ENCODE measurements at places on chromosomes 4 and X.

DNA sequence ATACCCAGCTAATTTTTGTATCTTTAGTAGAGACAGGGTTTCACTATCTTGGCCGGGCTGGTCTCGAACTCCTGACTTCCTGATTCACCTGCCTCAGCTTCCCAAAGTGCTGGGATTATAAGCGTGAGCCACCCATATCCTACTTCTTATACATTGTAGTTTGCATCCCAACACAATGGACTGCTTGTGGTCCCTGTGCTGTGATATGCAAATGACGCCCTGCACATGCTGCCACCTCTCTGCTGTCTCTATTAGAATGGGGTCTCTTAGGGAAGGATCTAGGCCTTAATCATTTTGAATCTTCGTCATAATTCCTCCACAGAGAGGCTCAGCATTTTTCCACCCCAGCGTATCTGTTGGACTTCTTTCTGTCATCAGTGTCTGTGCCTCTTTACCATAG is 595.9 kb downstream of the ADGRL3 start:
- no peak for DNase-seq

DNA sequence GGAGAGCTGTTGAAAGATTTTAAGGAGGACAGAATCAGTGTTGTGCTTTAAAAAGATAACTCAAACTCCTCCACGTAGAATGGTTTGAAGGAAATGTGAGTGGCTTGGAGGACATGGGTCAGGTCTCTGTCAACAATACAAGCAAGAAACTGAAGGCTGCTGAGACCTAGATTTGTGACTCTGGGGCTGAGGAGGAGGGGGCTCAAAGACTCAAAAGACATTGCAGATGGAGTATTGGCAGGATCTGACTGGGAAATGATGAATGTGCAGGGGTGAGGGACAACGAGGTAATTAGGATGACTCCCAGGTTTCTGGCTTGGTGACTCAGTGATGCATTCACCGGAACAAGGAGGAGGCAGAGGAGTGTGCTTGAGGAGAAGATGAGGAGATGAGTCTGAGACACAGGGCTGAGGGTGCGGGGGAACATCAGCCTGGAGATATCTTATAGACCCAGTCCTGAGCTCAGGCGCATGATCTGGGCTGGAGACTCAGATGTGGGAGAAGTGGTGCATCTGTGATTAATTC is 3.3 kb upstream of the RPS4X start:
- no peak for DNase-seq

DNA sequence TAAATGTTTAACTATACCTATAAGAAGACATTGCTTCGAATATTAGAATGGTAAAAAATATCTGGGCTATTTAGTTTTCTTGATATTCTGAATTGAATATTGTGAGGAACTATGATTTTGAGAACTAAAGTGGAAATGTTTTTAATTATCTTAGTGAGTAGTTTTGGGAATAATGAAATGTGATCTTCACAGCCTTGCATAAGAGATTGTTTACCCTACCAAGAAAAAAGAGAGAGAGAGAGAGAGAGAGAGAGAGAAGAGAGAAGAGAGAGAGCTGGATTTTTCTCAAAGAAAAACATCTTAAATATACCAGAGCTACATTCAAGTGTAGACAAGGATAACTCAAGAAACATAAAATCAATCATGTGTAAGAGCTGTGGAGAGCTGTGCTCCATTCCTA is 148.7 kb upstream of the MAD2L1 start:
- no peak for DNase-seq

GRCh38 chr4:77127215-77127614 is 29.8 kb upstream of the CCNG2 start:
- DNase-seq, result no peak

- peak; percentile 70 for DNase-seq
Observed at GRCh38 chr4:38075370-38076152, 115.4 kb downstream of the PTTG2 start.

GRCh38 chr4:74033739-74034138 is 4.8 kb downstream of the CXCL3 start:
- DNase-seq, result no peak

DNA sequence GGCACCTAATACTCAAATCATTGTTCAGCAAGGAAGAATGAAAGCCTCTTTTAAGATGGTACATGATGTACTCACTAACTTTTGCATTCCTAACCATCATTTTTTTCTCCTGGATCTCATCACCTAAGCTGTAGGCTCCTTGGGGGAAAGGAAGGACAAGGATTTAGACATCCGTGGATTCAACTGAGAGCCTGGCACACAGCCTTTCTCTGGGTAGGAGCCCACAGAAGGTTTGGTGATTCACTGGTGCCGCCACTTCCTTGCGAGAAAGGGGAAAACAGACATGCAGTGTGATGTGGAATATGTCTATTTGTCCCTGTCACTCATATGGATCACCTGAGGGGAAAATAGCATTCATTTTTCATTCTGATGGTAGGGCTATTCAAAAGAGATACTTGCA is 147.3 kb downstream of the PCDH7 start:
- DNase-seq, result no peak

DNA sequence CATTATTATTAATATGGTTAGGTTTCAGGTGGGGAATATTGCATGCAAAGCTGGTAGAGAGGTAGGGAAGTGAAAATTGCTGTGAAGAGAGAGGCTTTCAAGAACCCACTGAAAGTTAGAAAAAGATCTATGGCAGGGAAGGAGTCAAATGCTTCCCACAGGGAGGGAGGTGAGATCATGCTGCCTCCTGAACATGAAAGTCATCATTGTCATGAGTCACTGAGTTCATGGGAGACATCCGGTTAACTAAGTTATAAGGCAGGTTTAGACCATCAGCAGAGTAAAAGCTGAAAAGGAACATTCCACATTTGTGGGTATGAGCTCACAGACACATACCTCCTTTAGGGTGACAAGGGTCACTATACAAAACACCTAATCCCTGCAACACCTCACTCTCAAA is 16.2 kb downstream of the GATB start:
- no peak for DNase-seq

DNA sequence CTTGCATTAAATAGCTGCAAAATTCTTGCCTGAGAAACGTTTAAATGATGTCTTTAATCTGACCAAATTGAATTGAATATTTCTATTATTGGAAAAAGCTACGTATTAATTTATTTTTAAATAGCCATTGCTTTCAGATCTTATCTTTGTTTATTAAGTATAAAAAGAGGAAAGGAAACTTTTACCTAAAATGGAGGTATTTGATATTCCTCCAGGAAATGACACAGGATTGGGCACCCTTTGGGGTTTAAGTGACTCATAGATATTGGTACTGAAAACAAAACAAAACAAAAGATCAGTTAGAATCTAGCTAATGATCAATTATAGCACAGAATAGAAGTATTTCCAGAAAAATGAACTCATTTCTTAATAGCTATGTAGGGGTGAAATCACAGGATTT is 34.1 kb downstream of the PLS3 start:
- no peak for DNase-seq

- DNase-seq, result no peak
Observed at GRCh38 chr4:154471526-154472331, 19.9 kb downstream of the DCHS2 start.

- no peak for DNase-seq
Observed at GRCh38 chr4:75142382-75142781, 209.5 kb downstream of the PARM1 start.

- no peak for DNase-seq
Observed at GRCh38 chrX:1502853-1503252, 34.1 kb downstream of the P2RY8 start.

DNA sequence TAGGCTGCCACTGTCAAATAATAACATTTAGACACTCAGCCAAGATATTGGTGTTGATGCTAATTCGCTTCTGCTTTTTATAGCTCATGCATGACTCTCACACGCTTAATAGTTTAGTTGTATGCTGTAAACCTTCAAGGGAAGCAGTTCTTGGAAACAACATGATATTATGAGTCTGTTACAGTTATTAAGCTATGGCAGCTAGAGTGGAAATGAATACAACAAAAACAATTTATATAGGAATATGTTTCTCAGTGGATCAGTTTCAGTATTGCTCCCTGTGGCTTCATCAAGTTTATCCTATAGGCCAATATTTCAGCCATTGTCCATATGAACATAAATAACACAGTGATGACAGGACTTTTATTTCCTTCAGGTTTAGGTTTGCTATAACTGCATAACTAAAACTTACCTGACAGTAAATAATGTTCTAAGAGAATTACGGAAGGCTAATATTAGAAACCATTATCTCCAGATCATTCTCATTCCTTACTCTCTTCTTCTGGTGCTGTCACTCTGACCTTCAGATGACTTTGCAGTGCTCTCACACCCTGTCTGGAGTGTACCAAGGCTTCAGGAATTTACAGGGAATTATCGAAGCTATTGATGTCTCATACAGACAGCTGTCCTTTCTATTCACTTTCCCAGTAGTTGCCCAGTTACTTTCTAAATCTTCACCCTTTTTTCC is 555.0 kb downstream of the ANKRD50 start:
- DNase-seq, result no peak

DNA sequence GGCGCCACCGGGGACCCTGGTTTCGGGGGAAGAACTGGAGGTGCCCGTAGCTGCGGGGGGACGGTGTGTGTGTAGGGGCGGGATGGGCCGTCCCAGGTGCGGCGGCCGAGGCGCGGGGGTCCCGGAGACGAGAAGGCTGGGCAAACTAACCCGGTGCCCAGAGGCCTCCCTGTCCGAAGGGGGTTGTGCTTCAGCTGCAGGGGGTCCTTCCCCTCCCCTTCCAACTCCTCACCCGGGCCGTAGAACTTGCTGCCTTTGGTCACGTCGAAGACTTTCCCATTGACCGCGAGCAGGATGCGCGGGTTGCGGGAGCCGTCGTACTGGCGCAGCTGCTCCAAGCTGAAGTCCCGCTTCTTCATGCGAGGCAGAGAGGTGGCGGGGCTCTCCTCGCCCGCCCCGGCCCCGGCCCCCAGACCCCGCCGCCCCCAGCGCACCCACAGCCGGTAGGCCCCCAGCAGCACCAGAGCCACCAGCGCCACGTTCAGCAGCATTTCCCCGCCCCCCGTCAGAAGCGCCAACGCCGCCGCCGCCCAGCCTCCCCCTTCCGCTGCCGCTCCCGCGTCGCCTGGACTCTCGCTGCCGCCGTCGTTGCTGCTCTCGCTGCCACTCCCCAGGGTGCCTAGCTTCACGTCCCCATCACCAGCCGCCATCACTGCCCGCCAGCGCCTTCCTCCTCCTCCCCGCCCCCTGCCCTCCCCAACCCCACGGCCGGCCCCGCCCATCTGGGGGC is at the start of gene PGRMC2:
PGRMC2 (minus strand) TSS at position 673 of the 730 bp plus-strand sequence; CDS start at position 650, 23 bp downstream.
- DNase-seq, result peak; percentile 47

DNA sequence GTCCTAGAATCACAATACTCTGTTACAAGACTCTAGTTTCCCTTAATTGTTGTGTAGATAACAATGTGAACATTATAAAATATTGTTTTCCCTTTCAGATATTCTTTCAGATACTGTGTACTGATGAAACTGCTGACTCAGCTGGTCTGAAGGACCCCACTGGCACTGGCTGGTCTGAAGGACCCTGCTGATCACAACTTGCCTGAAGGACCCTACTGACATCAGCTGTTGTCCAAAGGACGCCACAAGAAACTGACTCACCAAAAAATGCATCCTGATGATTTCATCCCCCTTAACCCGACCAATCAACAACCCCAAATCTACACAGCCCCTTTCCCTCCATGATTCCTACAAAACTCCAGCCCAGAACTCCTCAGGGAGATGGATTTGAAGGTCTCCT is 258.8 kb upstream of the GNPDA2 start:
- no peak for DNase-seq

DNA sequence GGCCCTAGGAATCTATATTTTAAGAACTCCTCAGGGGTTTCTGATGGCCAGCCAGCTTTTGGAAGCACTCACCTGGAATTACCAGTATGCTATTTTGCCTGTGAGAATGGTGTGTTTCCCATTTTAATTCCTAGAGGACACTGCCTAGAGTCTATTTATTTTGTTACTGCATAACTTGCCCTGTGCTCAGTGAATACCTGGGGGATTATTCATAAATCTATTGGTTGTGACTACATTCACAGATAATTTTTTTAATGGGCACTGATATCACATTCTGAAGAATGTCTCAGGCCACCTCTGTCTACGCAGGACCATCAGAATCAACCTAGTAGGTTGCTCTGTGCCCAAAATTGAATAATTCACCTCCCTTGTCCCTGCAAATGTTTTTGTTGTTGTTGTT is 6.7 kb downstream of the ARL13A start:
- DNase-seq, result no peak

DNA sequence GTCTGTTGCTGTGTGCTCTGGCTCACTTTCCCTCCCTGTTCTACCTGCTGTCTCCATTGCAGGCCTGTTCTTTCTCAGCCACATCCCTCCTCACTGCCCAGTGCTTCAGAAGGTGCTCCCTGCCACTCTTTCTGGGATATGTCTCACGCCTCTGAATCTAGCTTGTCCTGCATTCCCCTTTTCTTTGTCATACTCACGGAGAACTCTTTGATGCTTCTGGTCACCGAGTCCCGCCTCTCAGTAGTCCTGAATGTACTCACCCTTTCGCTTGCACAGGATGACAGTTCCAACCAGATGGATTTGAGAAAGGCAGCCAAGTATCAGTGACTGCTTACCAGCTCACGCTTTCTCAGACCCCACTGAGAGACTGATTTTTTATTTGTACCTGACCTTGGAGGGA is 65.2 kb upstream of the TLR2 start:
- no peak for DNase-seq

GRCh38 chr4:36388710-36389109 is 107.3 kb downstream of the DTHD1 start:
- no peak for DNase-seq

- no peak for DNase-seq
Observed at GRCh38 chr4:48347282-48347921, 6.1 kb downstream of the SLAIN2 start.

- no peak for DNase-seq
Observed at GRCh38 chrX:21802839-21803238, 36.6 kb upstream of the MBTPS2 start.

All from lower leg skin (tissue), 4 donors.